ENCODE measurements at places on chromosomes 13 and 19. TPM values are rescaled to one million over a fixed set of nuclear protein-coding genes. Genes with fewer than 3 reads are reported as not detected.
A peak's percentile ranks its signal among the peaks of the same experiment; 100 is the strongest.

Gene IFNL3
- total RNA-seq = not detected

GRCh38 chr13:25232937-25233515 is 54.3 kb downstream of the MTMR6 start:
- DNase-seq = no peak
- H3K36me3 ChIP-seq = no peaks in the 10 kb centered on the region
- no peak overlapping the region for H3K27ac ChIP-seq
- peaks cover 9% of the 10 kb centered on the region for H3K4me1 ChIP-seq

- no peaks in the 10 kb centered on the region for H3K27me3 ChIP-seq
- H3K4me1 ChIP-seq = no peaks in the 10 kb centered on the region
- H3K36me3 ChIP-seq = peaks cover 14% of the 10 kb centered on the region
- no peak for DNase-seq
Observed at GRCh38 chr13:69970520-69970919, 137.1 kb upstream of the ATXN8OS start.

Gene ALG11
- total RNA-seq = 39.8 TPM

DNA sequence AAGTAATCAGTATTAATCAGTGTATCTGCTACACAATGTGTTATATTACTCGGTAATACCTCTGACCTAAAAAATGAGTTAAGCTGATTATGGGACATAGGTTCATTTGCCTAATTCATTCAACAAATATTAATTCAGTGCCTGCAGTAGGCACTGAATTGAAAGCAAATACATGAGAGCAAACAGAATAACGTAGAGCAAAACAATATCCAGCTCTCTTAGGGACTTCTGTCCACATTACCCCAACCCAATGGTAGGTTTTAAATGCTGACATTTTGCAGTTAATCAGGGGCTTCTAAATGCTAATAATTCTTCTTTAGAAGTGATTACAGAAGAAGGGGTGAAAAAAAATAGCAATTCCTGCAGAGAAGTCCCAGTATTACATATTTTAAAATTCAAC is 4.9 kb downstream of the RCBTB2 start:
- no peaks in the 10 kb centered on the region for H3K36me3 ChIP-seq
- H3K27me3 ChIP-seq = no peaks in the 10 kb centered on the region
- H3K27ac ChIP-seq = peak overlapping the region; percentile 93
- H3K4me3 ChIP-seq = peak overlapping the region; percentile 89
- H3K4me1 ChIP-seq = peaks cover 34% of the 10 kb centered on the region
- no peak for DNase-seq

- DNase-seq = no peak
- H3K27me3 ChIP-seq = no peaks in the 10 kb centered on the region
- H3K27ac ChIP-seq = no peak overlapping the region
- no peaks in the 10 kb centered on the region for H3K4me1 ChIP-seq
Observed at GRCh38 chr13:83940742-83941141, 58.5 kb upstream of the SLITRK1 start.

DNA sequence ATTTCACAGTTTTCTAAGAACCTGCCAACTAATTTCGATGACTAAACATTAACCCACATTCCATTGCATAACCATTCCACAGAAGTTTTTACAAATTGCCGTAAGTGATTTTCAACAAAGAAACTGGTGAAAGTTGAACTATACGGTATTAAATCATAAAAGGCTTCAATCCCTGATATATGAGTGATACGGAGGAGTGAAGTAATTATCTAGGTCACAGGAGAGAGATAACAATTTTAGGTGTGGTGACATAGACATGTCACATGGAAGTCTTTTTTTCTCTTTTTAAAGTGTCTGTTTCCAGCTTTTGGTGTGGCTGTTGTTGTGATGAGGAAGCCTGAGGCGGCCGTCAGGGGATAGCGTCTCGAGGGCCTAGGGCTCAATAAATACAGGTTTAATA is 29.4 kb downstream of the TBC1D4 start:
- no peaks in the 10 kb centered on the region for H3K4me1 ChIP-seq
- no peaks in the 10 kb centered on the region for H3K36me3 ChIP-seq
- H3K27me3 ChIP-seq = no peaks in the 10 kb centered on the region

DNA sequence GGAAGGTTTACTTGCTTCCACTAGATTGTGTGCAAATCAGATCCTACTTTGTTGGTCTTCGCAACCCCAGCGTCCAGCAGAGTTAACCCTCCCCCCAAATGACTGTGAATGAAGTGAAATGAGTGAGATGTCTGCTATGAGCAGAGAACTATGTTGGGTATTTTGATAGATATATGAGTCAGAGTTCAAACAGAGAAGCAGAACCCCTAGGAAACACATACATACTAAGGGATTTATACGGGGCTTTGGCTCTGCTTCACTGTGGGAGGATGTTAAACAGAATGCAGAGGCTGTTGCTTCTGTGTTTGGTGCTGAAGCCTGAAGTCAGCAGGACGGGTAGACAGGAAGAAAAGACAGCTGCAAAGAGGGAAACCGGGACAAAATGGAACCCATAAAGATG is 197.0 kb downstream of the MZT1 start:
- no peak overlapping the region for H3K4me3 ChIP-seq
- no peaks in the 10 kb centered on the region for H3K36me3 ChIP-seq
- DNase-seq = no peak
- H3K27me3 ChIP-seq = no peaks in the 10 kb centered on the region
- no peaks in the 10 kb centered on the region for H3K4me1 ChIP-seq

Gene IFI30
- 76.2 TPM for total RNA-seq

Gene HSPB6
- not detected for total RNA-seq

DNA sequence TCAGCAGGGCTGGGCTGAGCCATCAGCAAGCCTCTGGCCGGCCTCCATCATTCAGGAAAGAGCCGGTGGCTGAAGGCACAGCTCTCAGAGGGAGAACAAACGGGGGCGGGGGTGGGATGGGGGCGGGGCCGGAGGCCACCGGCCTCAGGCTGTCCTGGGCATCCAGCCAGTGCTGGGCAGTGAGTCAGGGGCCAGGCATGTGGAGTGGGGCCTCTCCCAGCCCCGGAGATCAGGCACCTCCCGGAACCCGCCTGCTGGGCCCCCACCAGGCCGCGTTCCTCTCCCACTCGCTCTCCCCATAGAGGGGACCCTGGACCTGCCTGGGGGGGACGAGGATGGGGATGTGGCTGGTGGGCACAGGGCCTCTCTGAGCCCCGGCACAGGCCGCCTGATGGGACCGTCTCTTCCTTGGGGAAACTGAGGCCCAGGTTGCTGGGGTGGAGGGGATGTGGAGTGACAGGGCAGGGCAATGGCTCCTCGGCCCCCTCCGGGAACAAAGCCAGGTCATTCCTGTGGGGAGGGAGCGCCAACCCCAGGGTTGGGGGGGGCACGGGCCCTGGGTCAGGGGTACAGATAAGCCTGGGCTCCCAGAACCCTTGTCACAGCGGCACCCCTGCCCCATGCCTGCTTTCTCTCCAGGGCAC is 12.9 kb downstream of the SPC24 start:
- DNase-seq = no peak
- no peaks in the 10 kb centered on the region for H3K27me3 ChIP-seq
- H3K36me3 ChIP-seq = no peaks in the 10 kb centered on the region
- H3K4me3 ChIP-seq = no peak overlapping the region
